ENCODE measurements at places on chromosomes 3 and 15.

GRCh38 chr15:55590788-55591187 is 2.6 kb upstream of the PYGO1 start:
- no peak for DNase-seq

GRCh38 chr3:6025032-6025431 is 835.9 kb upstream of the GRM7 start:
- DNase-seq, result no peak

DNA sequence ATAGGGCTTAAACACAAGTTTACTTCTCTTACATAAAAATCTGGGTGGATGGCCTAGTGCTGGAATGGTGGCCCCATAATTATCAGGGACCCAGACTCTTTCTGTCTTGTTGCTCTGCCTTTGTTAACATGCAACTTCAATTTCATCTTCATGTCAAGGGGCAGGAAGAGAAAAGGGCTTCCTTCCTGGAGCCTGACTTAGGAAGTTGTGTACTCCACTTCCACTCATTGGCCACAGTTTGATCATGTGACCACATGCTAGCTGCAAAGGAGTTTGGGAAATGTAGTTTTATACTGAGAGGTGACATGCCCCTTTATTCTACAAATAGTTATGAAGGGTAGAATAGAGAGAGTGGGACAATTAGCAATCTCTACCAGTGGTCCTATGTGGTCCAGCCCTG is 39.3 kb downstream of the RHCG start:
- no peak for DNase-seq

- peak; percentile 10 for DNase-seq
These were observed 6.2 kb downstream of the TMEM40 start for GRCh38 chr3:12752809-12753208.

- no peak for DNase-seq
These were observed 122.2 kb upstream of the CHRM5 start for GRCh38 chr15:33846142-33846541.

GRCh38 chr3:71310359-71310979 is 273.1 kb downstream of the FOXP1 start:
- DNase-seq, result no peak

GRCh38 chr3:8080464-8080863 is 421.2 kb upstream of the LMCD1 start:
- no peak for DNase-seq

Data from NCI-H526 treated with DMSO at 0.1 percent for 48 hours (cell line).